ENCODE measurements at places on chromosomes 3 and 15.

GRCh38 chr3:101011136-101011535, 17.9 kb upstream of the ABI3BP start:
- no peak for DNase-seq

DNA sequence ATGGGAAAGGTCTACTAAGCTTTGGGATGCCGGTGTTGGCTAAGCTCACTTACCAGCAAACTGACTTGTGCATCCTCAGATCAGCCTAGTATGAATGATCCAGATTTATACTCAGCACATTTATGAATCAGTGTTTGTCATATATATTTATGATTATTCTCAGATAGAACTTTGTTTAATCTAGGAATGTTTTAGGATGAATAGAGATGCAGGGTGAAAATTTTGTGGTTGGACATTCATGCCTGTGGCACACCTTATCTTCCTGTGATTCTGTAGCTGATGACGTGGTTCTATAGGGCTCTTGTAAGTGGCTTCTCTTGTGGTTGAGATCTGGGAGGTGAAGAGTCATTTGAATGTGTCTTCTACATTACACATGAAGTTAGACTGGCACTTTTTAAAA, 11.4 kb downstream of the CDIN1 start:
- DNase-seq: no peak

- no peak for DNase-seq
These were observed 22.9 kb downstream of the SECISBP2L start for GRCh38 chr15:49023354-49023753.

- DNase-seq: no peak
These were observed 108.0 kb downstream of the MFSD1 start for GRCh38 chr3:158909870-158910269.
